ENCODE measurements at places on chromosomes 5 and 9.

DNA sequence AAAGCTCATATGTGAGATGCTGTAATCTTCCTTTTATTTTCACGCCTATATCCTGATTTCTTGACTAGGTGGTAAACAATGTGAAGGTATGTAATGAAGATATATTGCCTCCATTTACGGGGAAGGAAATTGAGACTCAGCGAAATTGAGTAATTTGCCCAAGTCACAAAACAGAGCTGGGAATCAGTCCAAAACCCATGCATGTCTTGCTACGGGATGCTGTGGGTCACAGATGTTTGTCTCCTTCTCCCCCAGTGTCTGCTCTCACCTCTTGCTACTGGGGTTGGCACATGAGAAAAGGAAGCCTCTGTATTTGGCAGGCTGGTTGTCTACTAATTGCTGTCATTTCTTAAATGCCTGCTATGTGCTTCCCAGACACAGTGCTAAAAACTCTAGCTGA lies 53.7 kb upstream of the TEX48 start:
- no peak for DNase-seq

DNA sequence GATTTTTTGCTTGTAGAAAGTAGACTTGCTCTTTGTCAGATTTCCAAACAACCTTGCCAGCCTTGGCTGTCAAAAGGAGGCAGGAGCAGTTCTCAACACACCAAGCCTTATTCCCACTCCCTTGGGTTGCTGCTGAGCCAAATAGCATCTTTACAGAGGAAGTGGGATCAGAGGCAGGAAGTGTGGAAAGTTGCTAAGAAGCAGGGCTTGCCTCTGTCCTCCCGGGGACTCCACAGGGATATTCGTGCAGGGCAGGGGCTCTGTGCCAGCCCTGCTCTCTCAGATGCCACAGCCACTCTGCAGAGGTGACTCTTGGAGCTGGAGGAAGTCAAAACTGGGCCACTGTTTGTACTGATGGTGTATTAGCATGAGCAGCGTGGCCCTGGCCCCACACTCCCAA lies 24.3 kb downstream of the PTPDC1 start:
- no peak for DNase-seq

DNA sequence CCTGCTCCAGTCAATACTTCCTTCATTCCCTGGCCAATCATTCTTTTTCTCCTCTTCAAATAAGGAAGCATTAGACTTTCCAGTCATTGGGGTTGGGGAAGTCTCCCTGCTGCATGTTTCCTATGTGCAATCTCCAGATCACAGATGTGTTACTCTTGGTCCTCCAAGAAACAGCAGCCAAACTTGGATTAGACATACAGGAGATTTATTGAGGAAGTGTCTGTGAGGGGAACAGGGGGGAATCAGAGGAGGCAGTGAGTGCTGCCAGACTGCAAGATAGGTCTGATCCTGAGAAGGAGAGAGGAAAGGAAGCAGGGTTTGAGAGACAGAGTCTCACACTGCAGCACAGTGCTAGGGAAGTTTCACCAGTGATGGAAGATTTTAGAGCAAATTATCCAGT lies 40.6 kb upstream of the SLIT3 start:
- DNase-seq = no peak

- no peak for DNase-seq
Observed at GRCh38 chr9:38207247-38207778, 138.3 kb upstream of the SHB start.

- no peak for DNase-seq
Observed at GRCh38 chr5:180340856-180341255, 12.3 kb downstream of the GFPT2 start.

- DNase-seq = no peak
Observed at GRCh38 chr5:80260461-80260860, 4.6 kb upstream of the SERINC5 start.

GRCh38 chr5:125595845-125596244 lies 827.4 kb upstream of the GRAMD2B start:
- DNase-seq = no peak

GRCh38 chr9:126699401-126699881 lies 85.7 kb downstream of the LMX1B start:
- no peak for DNase-seq

GRCh38 chr9:26650325-26650724 lies 242.3 kb downstream of the CAAP1 start:
- no peak for DNase-seq

DNA sequence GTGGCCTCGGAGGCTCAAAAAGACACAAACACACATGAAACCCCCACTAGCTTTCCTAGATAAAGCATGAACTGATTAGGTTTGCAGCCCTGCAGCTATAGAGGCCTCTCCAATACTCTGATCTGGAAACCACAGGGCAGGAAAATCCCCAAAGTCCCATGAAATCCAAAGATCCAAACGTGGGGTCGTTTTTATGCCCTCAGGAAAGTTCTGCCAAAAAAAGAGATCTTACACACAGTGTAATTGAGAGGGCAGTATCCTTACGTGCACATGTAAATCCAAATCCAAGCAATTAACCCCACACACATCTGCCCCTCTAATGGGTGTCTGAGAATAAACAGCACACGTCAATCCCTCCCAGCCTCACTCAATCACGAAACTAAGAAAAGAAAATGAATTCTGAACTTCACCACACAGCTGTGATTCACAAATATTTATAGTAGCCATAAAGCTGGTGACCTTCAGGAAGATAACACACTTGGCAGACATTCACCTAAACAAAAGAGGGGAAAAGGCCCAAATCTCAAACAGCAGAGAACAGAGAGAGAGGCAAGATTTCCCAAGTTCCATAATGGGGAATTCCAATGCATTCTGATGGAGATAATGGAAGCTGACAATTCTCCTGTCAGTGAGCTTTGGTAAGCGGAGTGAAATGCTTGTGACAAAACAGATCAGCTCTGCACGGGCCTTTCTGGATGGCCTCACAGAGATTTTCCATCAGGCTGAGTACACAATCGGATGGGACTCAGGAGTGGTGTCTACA lies 114.2 kb downstream of the SEMA5A start:
- no peak for DNase-seq

DNA sequence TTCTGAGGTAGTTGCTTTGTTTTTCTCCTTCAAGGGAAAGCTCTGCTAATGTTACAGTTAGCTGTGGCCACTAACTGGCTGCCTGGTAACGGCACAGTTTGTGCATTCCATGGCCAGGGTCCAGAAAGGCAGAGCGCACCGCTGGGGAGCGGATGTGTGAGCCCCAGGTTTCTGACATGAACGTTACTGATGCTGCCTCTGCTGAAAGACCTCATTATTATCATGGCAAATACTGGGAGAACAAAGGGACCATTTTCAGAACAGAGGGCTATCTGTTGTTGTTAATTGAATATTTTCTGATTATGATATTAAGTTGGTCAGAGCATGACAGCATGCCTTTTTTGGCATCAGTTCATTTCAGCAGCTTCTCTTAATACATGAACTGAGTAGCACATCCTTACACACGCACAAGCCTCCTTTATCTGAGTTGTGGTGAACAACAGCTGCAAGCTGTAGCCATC lies 134.1 kb downstream of the NUDT12 start:
- no peak for DNase-seq

GRCh38 chr9:120374239-120374638 lies 205.7 kb downstream of the CDK5RAP2 start:
- DNase-seq = no peak

- DNase-seq = no peak
Observed at GRCh38 chr9:136326761-136327303, 507 bp upstream of the GPSM1 start.

DNA sequence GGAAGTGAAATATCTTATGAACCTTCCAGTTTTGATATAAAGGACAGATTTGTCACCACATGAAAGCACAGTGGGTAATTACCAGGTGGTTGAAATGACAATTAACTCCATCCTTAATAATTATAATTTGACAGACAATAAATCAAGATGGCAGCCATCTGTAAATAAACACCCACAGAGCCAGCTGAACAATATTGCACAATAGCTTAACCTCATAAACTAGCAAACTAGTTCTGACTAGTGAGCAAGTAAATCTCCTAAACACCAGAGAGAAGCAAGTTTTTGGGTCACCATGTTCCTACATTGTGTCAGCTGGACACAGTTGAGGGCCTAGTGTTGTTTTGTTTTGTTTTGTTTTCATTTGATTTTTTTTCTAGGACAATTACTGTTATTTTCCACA lies 577.4 kb downstream of the ACTL7B start:
- DNase-seq = no peak

- no peak for DNase-seq
Observed at GRCh38 chr9:12884736-12885395, 110.0 kb downstream of the LURAP1L start.

- no peak for DNase-seq
Observed at GRCh38 chr5:33212439-33212838, 228.3 kb upstream of the TARS1 start.

DNA sequence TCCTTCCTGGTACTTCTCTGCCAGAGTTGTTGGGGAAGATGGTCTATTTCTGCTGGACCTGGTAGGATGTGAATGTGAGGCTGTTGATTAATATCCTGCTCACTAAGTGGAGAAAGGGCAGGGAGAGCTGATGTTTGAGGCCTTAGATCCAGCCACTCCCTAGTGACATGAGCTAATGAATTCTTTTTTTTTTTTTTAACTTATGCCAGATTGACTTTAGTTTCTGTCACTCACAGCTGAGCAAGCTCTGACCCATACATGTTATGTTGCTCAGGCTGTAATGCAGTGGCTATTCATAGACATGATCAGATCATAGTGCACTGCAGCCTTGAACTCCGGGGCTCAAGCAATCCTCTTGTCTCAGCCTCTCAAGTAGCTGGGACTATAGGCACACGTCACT lies 75.1 kb upstream of the SPRY4 start:
- no peak for DNase-seq

DNA sequence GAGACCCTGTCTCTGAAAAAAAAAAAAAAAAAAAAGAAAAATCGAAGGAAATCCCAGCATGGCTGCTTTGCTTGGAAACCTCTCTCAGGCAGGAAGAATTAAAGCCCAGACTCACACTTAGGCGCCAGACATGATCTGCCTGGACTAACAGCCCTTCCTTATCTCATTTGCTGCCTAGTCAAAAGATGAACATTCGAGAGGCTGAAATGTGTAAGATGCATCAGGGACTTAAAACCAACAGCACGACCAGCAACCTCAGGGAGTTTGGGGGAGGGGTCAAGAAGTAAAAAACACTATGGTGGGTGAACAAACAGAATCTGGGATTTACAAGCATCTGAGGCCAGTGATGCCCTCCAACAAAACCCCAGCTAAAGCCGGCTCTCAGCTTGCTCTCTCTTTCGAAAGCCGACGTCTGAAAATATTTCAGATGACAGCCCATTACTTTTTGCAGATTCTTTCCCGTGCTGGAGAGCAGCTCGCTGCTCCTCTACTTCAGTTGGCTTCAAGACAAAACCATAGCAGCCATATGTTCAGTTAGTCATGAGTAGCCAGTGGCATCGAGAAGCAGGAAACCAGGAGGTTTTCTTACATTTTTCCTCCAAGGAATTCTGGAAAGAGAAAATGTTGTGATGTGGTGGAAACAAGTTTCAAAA lies 249.9 kb downstream of the MARCHF11 start:
- no peak for DNase-seq

DNA sequence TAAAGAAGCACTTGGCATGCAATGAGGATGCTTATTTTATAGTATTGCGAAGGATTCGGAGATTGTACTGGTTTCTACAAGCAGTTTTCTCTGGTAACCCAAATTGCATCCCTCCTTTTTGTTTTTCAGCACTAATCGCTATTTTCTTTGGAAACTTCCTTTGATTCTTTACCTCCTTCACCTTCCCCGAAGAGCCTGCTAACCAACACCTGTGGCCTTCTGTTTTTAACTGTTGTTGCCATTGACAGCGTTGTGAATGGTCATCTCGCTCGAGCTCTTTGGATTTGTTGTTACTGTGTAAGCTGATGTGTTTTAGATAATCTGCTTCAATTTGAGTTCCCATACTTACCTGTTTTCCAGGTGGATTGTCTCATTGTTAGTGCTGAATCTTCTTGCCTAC lies 1.1 kb downstream of the CNOT6 start:
- DNase-seq = no peak

GRCh38 chr9:82124090-82124489 lies 135.5 kb downstream of the SPATA31D1 start:
- DNase-seq = no peak

GRCh38 chr5:131423056-131423455 lies 159.2 kb downstream of the CDC42SE2 start:
- DNase-seq = no peak

DNA sequence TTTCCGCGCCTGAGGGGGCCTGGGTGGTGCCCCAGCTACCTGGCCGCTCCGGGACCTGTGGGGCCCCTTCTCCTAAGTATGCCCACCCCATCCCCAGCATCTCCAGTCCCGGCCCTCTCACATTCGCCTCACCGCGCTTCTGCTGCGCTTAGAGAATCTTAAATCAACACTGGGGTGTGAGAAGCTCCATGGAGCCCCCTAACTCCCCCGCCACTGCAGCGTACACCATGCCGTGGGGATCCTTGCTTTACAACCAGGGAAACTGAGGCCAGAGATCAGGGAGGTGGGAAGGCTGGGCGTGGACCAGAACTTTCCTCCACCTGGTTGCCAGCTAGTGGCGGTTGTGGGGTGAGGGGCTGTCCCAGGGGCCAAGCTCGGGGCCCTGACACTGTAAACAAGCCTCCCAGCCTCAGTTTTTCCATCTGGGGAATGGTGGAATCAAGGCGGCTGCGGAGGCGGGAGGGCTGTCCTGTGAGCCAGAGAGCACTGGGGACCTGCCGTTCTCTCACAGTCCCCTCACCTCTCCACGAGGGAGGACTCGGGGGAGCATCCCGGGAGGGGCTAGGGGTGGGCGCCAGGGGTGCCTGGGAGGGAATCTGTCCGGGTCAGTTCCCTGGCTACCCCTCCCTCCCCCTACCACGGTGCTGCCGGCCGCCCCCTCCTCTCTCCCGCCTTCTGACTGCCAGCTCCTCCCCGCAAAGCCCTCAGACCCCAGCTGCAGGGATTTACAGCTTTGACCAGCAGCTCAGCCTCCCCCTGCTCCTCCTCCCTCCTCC lies 161.2 kb downstream of the C9orf50 start:
- no peak for DNase-seq

GRCh38 chr9:86526021-86526420 lies 171.8 kb upstream of the TUT7 start:
- DNase-seq = no peak

All from T-helper 22 cell (primary cell).